Astrocyte (in vitro differentiated cells and primary cell): ENCODE measurements at places on chromosomes 11 and 22. TPM values are rescaled to one million over a fixed set of nuclear protein-coding genes. Genes with fewer than 3 reads are reported as not detected.
A peak's percentile ranks its signal among the peaks of the same experiment; 100 is the strongest.

Gene CCDC73
- total RNA-seq: not detected in 2 replicates

Gene OR52E5
- not detected in 2 replicates for total RNA-seq

Gene MS4A14
- total RNA-seq: not detected in 2 replicates

Gene TRIM29
- 0.55 and 1.1 TPM in 2 replicates for total RNA-seq

Gene NPAS4
- total RNA-seq: 0.20 and 0.50 TPM in 2 replicates

Gene TNNI2
- total RNA-seq: not detected in 2 replicates

Gene HEPHL1
- total RNA-seq: not detected in 2 replicates

Gene AIFM3
- total RNA-seq: 0.48 and 0.67 TPM in 2 replicates

Gene PDXP
- 18.9 and 22.4 TPM in 2 replicates for total RNA-seq

Gene MOV10L1
- total RNA-seq: 0.61 and 0.62 TPM in 2 replicates

Gene EIF1AD
- total RNA-seq: 35.9 and 42.7 TPM in 2 replicates

DNA sequence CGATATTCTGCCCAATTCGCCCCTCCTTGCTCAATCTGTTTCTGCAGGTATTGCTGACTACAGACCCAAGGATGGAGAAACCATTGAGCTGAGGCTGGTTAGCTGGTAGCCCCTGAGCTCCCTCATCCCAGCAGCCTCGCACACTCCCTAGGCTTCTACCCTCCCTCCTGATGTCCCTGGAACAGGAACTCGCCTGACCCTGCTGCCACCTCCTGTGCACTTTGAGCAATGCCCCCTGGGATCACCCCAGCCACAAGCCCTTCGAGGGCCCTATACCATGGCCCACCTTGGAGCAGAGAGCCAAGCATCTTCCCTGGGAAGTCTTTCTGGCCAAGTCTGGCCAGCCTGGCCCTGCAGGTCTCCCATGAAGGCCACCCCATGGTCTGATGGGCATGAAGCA is 9.2 kb upstream of the SLC35E4 start:
- DNase-seq: no peak

- DNase-seq: no peak
Observed at GRCh38 chr11:86050196-86050709, 18.6 kb downstream of the PICALM start.

DNA sequence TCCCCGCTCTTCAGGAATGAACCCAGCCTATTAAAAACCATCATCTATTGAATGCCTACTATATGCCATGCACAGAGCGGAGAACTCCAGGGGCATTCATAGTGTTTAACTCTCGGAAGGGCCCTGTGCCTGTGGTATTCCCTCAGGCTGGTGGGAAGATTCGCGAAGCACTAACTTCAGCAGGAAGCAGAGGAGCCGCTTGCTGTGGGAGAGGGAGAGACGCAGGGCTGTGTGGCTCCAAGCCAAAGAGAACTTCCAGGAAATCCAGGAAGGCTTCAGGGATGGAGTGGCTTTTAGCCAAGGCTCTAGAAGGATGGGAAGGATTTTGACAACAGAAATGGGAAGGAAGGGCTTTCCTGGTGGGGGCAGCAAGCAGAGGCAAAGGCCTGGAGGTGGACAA is 103.8 kb downstream of the TP53I11 start:
- no peak for DNase-seq

DNA sequence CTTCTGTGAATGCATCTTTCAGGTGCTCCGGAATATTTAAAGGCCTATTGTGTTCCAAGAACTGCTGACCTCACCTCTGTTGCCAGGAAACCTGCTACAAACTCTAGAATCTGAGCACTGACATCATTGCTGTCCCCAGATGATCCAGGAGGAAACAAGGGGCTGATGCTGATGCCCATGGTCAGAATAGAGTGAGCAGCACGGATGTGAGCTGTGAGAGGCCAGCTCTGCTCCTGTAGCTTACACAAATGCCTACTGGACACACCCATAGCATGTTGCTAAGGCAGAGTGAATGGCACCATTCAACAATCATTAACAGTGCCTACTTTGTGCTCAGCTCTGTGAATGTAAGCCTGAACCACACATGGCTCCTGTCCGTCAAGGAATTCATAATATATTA is 276.7 kb upstream of the API5 start:
- no peak for DNase-seq

DNA sequence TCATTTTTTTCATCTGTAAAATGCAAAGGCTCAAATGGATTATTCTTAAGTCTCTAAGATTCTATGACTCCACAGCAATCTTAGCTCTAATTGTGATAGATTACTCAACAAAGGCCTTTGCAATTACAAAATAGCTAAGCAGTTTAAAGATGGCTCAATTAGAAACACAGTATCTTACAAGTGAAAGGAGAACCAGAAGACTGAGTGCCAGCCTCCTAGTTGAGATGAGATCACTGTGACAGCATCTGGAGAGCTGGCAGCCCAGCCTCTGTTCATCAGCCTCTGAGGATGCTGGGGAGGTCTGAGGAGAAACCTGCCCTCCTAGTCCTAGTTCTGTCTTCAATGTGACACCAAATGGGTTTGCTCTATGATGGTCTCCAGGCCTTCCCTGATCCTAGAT is 158.4 kb upstream of the NARS2 start:
- no peak for DNase-seq

DNA sequence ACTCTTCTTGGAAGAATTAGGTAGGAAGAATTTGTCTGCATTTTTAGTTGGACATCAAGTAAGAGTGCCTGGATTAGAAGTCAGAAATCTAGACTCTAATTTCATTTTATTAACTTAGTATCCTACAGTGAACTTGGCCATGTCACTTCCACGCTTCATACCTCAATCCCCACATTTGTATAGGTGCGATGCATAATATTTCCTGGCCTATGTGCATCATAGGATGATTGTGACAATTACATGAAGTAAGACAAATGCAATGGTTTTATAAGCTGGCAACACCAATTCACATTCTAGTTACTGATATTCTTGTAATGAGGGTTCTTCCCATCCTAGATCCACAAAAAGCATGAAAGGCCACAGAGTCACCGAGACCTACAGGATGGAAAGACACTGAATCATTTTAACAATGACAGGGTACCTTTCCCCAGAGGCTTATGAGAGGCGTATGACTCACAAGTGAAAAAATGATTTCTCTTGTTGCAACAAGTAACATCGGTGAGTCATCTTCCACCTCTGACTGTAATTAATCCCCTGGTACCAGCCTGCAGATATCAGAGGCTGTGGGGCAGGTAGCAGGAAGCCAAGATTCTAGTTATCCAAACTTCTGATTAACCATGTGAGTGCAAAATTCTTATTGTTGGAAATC is 56.0 kb upstream of the OR5AK2 start:
- DNase-seq: peak; percentile 79

DNA sequence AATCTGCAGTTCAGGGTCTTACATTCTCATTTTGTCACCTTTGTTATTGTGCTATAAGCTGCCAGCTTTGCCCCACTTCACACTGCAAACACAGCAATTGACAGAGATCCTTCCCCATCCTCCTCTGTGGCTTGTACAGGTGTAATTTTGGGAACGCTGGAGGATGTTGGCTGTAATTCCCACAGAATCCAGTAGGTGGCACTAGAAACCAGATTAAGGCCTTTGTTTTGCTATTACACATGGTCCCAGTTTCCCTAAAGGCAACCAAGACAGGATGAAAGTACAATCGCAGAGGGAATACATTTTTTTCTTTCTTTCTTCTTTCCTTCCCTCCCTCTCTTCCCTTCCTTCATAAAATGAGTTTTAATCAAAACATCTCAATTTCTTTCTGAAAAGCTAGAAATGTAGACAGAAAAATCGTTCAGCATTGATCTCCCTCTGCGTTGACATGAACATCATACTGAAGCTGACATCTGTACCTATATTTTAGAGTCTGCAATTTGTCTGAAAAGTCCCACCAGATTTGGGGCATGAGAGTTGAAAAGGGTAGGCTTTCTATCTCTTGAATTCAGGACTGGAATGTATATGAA is 21.3 kb upstream of the NELL1 start:
- DNase-seq: peak; percentile 5

GRCh38 chr11:71495286-71496230 is 31.5 kb upstream of the KRTAP5-7 start:
- DNase-seq: no peak

DNA sequence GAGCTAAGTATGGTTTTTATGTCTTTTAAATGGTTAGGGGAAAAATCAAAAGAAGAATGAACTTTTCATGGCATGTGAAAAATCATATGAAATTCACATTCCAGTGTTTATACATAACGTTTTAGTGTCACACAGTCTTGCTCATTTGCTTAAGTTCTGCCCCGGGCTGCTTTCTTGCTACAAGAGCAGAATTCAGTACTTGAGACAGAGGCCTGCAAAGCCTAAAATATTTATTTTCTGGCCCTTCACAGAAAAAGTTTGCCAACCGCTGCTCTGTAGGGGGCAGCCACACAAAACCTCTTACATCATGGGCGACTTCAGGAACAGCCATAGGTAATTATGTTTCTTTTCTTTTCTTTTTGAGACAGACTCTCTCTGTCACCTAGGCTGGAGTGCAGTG is 1.0 kb upstream of the ATG2A start:
- DNase-seq: peak; percentile 47

GRCh38 chr22:41445129-41446056 is 1.2 kb downstream of the TOB2 start:
- no peak for DNase-seq

- DNase-seq: peak; percentile 38
Observed at GRCh38 chr11:32312206-32312817, 123.0 kb downstream of the WT1 start.

DNA sequence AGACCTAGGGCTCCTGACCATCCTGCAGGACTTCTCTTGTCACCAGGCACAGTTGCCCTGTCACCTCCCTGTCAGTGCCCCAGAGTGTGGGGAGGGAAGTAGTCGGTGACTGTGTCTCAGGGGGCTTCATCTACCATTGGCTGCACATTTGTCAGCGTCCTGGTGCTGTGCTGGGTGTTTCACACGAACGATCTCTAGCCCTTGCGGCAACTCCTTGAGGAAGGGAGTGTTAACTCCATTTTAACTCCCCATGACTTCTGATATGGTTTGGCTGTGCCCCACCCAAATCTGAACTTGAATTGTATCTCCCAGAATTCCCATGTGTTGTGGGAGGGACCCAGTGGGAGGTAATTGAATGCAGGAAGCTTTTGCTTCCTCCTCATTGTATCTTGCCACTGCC is 7.1 kb downstream of the TSKU start:
- no peak for DNase-seq

- DNase-seq: peak; percentile 8
Observed at GRCh38 chr11:23236826-23237555, 376.7 kb upstream of the CCDC179 start.

DNA sequence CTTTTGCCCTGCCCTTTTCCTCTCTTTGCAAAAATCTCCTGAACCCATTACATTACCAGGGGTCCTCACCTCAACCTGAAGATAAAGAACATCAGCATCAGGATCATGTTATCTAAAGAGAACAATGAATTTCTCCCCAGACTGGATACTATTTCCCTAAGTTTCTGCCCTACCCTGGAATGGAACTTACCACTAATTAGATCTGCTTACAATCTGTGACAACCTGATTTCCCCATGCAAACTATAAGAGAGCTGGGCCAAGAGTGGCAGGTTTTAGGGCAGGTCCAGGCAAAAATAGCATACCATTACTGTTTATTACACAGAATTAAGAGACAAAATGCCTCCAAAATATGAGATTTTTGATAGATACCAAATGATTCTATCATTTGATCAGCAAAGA is 58.0 kb upstream of the GDPD4 start:
- DNase-seq: no peak

DNA sequence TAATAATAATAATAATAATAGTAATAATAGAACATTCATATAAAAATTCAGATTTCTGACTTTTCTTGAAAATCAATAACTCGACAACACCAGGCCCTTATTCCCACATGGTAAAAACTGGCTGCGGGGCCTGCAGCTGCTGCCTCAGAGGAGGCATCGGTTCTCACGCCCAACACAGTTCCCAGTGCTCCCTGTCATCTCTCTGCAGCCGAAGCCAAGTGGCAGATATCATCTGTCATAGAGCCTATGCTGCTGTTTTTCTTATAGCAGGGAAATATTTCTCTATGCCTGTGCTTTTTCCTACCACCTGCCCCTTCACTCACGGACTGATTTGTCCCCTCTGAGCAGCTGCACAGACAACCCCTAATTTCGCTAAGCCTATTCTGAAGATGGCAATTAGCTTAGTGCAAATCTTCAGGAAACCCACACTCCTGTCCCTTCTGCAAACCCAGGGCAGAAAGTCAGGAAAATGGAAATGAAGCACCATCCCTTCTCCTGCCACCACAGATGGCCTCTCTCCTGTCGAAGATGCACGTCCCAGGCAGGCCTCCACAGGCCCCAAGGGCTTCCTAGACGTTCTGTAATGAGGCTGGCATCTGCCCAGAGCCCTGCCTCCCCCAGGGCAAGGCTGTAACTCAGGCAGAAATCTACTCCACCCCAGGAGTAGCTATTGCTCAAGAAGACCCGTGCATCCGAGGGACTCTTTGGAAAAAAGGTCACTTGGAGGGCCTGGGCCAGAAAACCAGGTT is 66.7 kb downstream of the SYN3 start:
- no peak for DNase-seq

- peak; percentile 16 for DNase-seq
Observed at GRCh38 chr22:39481054-39481453, 21.0 kb upstream of the MIEF1 start.

DNA sequence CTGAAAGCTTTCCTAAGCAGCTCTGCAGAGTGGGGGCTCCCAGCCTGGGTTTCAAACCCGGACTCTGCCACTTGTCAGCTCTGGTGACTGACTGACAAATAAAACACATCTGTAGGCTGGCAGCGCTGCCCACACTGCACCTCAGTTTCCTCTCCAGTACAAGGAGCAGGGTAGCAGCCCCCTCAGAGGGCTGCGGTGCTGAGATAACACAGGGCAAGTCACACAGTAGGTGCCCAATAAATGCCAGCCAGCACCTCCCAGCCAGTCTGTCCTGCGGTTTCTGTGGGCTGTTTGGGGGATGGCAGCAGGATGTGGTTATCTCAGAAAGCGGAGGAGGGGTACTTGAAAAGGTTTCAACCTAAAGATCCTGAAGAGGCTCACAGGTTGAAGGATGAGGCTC is 1.5 kb downstream of the SYT12 start:
- no peak for DNase-seq

DNA sequence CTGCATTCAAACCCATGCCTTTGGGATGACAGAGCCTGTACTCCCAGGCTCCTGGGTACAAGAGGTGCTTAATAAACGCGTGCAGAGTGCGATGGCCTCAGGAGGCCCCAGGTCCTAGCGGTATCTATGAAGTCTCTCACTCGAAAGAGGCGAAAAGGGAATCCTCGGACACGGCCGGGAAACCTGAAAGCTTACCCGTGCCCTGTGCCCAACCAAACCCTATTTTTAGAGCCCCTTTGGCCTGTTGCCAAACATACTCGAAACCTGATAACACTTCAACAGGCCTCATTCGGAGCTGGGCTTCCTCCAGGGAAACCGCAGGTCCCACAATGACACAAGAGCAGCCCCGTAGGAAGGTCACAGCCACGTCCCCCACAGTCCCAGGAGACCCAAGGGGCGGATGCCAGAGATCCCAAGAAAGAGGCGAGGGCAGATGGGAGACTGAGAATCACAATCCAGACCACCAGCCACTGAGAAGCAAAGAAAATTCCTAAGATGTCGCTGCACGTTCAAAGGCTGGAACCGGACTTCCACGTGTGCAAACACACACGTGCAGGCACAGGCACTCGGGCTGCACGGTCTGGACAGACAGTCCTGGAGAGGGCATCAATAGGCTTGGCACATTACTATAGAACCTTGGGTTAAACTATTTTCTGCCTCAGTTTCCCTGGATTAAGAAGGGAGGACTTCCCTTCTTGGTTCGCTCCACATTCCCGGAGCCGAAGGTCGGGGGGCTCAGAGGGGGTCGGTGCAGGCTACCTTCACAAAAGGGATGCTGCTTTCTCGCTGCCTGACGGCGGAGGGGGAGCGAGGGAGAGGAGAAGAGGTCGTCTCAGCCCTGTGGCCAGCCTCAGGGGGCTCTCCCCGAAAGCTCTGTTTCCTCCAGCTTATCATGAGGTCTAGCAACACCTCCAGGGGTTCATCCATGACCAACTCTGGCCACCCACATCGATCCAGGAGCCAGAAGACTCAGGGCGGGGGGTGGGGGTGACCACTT is 8.2 kb downstream of the PDGFB start:
- DNase-seq: no peak
